NCI-H1092 treated with DMSO at 0.1 percent for 48 hours (cell line): ENCODE measurements at places on chromosomes 7 and 10.
A peak's percentile ranks its signal among the peaks of the same experiment; 100 is the strongest.

- no peak for DNase-seq
Observed at GRCh38 chr10:128018691-128019090, 107.5 kb downstream of the MKI67 start.

- DNase-seq, result no peak
Observed at GRCh38 chr10:124762281-124762680, 18.1 kb upstream of the FAM53B start.

GRCh38 chr7:111753968-111754367 is 191.7 kb upstream of the IMMP2L start:
- DNase-seq, result no peak

- no peak for DNase-seq
Observed at GRCh38 chr7:70944516-70944915, 187.4 kb upstream of the GALNT17 start.

DNA sequence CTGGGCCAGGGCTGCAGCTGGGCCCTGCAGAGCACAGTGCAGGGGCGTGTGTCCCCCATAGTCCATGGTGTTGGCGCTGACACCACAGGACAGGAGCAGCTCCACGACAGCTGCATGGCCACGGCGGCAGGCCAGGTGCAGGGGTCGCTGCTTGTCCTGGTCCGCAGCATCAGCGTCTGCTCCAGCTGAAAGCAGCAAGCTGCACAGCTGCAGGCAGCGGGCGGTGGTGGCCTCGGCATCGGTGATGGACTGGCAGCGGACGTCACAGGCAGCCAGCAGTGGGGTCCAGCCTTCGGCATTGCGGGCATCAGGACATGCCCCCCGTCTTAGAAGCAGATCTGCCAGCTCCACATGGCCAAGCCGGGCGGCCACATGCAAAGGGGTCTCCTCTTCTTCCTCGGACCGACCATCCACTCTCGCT is 6.0 kb downstream of the ASB10 start:
- DNase-seq, result no peak

GRCh38 chr7:131124867-131125266 is 202.8 kb upstream of the MKLN1 start:
- no peak for DNase-seq

GRCh38 chr10:118547282-118547681 is 48.2 kb downstream of the PRLHR start:
- DNase-seq, result no peak

DNA sequence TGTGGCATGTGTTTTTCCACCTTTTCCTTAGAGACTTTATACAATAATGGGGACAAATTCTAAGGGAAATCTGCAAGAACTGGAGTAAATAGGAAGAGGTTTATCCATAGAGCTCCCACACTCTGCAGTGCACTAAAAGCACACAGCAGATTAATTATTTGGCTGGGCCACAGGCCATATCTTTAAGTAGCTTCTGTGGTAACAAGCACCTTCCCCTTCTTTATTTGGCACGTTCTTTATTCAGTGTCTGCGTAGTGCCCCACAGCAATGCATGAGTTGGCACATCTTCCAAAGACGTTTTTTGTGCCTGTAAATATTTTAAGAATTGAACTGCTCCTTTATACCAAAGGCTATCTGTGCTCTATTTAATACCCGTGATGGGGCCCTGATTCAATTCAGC is 104.9 kb upstream of the MBL2 start:
- no peak for DNase-seq

DNA sequence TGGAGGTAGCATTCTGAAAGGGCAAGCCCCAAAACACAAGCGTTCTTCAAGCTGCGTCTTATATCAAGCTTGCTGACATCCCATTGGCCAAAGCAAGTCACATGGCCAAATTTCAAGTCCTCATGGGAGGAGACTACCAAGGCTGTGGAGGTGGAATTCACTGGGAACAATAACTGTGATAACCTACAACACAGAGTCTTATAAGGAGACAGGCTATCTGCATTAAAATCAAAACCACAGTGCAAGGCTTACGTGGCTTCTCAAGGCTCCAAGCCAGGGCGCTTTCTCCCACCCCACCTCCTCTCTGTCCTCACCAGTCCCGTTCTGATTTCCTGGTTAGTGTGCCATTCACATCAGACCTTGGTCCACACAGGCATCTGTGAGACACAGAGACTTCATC is 39.4 kb downstream of the ADRB1 start:
- no peak for DNase-seq

- no peak for DNase-seq
Observed at GRCh38 chr7:157425137-157425731, 88.4 kb downstream of the DNAJB6 start.

DNA sequence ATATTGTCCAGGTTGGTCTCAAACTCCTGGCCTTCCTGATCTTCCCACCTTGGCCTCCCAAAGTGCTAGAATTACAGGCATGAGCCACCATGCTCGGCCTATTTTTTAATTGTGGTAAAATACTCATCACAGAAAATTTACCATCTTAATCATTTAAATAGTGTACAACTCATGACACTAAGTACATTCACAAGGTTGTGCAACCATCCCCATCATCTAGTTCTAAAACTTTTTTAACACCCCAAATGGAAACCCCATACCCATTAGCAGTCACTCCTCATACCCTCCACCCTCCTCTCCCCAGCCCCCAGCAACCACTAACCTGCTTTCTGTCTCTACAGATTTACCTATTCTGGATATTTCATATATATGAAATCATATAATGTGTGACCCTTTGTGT is 90.3 kb downstream of the DOCK4 start:
- DNase-seq, result no peak

DNA sequence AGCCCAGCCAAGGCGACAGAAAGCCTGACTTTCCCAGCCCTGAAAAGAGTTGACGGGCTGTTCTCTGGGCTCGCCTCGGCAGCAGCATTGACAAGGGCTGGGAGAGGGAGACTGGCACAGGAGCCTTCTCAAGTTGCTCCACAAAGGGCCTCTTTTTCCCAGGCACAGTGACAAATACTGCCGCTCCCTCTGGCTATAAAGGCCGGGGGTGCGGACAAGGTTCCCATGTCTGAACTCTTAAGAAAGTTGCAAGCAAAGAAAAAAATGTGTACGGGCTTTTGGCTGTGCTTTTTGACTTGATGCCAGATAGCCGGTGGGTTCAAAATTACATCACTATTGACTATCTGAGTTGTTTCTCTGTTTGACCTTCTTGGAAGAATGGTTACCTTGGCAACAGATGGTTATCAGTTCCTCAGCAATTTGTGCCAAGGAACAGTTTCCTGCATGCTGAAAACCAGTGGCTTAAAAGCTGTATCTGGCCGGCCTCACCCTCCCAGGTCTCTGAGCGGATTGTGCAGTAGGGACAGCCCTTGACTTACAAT is 115.9 kb upstream of the EEPD1 start:
- DNase-seq, result no peak

- no peak for DNase-seq
Observed at GRCh38 chr10:15857107-15857575, 3.2 kb downstream of the MINDY3 start.

- no peak for DNase-seq
Observed at GRCh38 chr7:36191292-36191920, 38.4 kb downstream of the EEPD1 start.

DNA sequence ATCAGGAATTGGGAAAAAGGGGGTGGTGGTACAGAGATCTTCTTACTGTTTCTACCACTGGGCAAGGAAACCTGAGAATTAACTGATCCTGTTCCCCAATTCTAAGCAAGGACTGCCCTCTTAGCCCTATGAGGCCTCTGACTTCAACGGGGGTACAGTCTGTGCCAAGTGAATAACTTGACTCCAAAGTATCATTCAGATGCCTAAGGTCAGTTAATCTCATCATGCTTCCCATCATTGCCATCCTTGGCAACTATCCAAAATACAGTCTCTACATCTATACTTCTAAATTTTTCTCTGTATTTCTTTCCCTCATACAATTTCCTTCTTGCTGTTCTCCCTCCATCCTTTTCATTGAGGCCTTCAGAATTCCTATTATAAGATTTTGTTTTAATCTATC is 10.5 kb downstream of the PPP3CB start:
- DNase-seq, result no peak

DNA sequence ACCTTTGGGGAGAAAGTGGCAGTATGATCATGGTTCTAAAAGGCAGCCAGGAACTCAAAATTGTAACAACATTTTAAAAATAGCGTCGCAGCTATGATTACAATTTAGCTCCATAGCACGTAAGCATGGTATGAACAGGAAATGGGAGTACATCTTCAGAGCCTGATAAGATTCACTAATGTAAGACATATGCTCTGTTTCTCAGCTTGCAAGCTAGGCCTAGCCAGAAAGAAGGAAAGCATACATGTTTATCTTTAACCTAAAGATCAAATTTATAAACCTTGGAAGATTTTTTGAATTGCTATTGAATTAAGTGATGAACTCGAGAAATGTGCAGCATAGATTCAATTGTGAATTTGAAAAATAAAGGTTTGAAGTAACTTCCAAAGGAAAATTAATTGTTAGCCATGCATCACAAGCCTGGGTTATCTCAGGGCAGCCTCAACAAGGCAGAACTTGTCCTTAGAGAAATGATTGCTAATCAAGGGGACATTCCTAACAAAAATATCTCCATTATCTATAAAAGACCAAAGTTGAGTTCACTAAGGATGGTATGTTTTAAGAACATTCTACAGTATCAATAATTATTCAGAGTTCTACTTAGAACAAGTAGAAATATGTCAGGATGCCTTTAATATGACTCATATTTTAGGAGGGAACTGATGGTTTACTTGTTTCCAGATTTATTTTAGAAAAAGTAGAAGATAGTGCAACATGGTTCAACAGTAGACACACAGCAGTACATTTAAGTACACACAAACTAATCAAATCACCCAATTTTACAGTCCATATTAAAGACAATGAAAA is 38.8 kb upstream of the SEPTIN7 start:
- no peak for DNase-seq

GRCh38 chr7:102190776-102191350 is 95.8 kb upstream of the SH2B2 start:
- DNase-seq, result no peak

DNA sequence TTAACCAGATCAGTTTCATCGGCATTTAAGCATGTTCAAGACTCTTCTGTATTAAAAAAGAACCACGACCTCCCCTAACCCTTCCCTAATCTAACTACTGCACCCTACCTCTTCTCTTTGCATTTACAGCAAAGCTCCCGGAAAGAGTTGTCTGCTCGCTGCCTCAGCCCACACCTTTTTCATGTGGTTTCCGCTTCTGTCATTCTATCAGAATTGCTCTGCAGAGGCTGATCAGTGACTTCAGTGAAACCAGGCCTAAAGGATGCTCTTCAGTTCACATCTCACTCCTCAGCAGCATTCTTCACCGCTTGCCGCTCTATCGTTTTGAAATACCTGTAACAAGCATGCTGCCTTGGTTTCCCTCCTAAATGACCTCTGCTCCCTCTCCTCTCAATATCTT is 160.9 kb downstream of the SDK1 start:
- DNase-seq, result no peak

DNA sequence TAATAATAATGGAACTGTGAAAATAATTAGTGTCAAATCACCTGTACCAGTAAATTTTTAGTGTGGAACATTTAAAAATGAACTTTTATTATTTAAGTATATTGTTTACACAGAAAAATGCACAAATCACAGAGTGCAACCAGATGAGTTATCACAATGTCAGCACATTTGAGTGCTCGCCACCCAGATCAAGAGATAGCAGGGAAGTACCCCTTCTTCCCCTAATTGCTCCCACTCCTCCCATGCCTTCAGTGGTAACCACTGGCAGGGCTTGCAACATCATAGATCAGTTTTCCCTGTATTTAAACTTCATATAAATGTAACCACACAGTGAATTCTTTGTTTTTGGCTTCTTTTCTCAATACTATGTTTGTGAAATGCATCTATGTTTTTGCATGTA is 7.8 kb upstream of the GPR141 start:
- DNase-seq, result no peak

DNA sequence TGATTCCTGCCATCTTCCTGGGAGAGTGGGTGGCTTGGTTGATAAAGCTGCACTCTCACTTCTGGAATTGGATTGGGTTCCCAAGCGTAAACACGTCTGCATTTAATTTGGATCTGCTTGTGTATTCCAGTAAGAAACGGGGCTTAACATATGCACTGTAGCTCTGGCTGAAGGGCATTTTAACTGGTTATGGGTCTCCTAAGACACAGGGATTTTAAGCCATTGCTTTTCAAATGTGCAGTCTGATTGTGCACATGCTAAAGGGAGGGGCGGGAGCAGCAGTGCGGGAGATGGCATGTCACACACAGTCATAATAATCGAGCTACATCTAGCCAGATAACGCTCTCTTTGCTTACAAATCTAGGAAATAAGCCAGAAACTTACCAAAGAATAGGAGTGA is 247.3 kb upstream of the LYZL1 start:
- no peak for DNase-seq

DNA sequence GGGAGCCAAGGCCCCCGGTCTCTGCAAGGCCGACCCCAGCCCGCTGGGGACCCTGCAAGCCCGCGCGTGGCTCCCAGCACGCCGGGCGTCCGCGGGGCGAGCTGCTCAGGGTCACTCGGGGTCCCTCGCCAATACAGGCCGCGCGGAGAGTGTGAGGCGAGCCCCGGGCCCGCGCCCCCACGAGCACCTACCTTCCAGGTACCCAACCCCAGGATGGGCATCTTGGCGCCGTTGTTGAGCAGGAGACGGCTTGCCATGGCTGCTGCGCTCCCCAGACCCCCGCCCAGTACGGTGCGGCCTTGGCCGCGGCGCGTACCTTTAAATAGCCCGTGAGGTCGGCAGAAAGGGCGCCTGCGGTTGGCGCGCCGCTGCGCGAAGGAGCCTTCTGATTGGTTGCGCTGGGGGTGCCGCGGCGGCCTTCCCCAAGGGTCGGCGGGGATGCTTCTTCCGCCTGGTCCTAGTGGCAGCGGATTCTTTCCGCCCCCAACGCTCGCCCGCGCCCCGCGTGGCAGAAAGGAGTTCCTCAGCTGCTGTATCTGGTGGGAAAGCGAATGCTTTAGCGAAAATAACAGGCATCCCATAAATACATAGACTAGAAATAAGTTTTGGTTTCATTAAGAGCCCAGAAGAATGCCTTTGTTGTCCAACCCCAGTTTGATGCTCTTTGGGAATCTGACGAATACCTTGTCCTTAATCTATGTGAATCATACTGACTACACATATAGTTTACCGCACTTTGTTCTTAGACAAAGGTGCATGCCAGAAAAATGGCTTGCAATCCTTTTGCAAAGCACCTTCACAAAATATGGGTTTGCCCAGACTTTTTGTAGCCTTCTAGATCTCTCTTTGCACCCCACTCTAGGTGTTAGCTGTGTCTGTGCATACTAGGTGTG is at the start of gene AKR1B1:
TSS of gene AKR1B1 (minus strand) at position 295 of the 893 bp plus-strand sequence. CDS start at position 257, 38 bp downstream.
- DNase-seq, result peak; percentile 95

GRCh38 chr7:64874114-64874513 is 29.0 kb upstream of the ZNF273 start:
- no peak for DNase-seq
